ENCODE measurements at places on chromosomes 1 and 21. TPM values are rescaled to one million over a fixed set of nuclear protein-coding genes. Genes with fewer than 3 reads are reported as not detected.

DNA sequence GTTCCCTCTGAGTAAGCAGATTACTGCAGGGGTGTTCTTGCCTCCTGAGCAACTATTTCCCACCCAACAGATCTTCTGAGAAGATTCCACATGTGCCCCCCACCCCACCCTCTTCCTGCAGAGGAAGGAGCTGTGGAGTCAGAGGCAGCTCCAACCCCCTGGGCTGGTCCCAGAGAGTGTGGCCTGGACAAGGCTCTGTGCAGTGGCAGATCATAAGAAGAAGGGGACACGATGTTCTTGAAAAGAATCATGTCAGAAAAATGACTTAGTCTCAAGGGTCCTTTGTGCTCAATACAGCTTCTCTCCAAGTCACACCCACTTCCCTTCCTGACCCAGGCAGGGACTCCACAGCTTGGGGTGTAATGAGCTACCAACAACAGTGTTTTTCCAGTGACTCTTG lies 95.2 kb downstream of the SYF2 start:
- no peaks in the 10 kb centered on the region for H3K36me3 ChIP-seq
- no peak overlapping the region for H3K27ac ChIP-seq
- H3K4me3 ChIP-seq, result no peak overlapping the region
- no peak for DNase-seq

DNA sequence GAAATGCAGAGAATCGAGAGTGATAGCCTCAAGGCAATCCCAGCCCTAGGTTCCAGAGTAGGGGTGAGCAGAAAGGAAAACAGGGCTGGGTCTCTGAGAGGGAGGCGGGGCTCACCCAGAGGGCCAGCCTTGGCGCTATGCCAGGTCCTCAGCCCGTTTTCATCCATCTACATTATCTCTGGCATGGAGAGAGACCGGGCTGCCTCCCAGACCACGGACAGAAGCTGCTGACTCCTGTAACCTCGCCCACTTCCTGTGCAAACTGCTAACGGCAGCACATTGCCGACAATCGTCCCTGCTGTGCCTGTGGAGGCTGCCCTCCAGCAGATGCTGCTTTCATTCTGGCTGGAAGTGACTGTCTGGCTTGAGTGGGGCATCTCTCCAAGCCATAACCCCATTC lies 569.1 kb downstream of the NPHP4 start:
- no peaks in the 10 kb centered on the region for H3K36me3 ChIP-seq
- peak overlapping the region; percentile 21 for H3K27ac ChIP-seq
- H3K4me3 ChIP-seq, result peak overlapping the region; percentile 78

DNA sequence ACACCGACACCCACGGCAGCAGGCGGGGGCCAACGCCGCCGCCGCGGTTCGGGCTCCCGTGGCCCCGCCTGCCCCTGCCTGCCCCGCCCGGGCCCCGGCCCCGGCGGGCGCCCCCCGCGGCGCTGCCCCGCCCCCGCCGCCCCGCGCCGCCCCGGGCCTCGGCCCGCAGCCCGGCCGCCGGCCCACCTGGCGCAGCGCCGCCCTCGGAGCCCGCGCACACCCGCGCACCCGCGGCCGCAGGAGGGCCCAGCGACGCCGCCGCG lies at the start of gene WNT3A:
WNT3A (plus strand) TSS at position 213 of the 263 bp plus-strand sequence. CDS start 131 bp downstream, outside the sequence.
- H3K27me3 ChIP-seq, result peaks cover 88% of the 10 kb centered on the region
- no peak for DNase-seq
- H3K27ac ChIP-seq, result no peak within 1 kb of the TSS
- peaks cover 4% of the 10 kb centered on the region for H3K4me1 ChIP-seq
- no peaks in the 10 kb centered on the region for H3K36me3 ChIP-seq
- H3K4me3 ChIP-seq, result peak within 1 kb of the TSS; percentile 83

- H3K4me1 ChIP-seq, result no peaks in the 10 kb centered on the region
- no peak overlapping the region for H3K4me3 ChIP-seq
- no peak for DNase-seq
- no peaks in the 10 kb centered on the region for H3K36me3 ChIP-seq
These were observed 23.0 kb downstream of the CFAP74 start for GRCh38 chr1:1980467-1981141.

DNA sequence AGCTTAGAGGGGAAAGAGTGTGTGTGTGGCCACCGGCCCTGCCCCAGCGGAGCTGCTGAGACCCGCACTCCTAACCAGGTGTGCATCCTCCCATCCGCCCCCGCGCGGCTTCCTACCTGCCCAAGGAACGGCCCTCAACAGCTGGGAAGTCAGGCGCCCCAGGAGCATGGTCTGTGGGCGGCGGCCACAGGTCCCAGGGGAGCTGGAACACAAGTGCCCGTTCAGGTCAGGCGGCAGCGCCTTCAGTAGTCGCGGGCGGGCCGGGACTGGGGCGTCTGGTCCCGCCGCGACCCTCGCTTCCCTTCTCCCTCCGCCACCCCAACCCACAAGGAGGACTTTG lies 448 bp downstream of the AURKAIP1 start:
- peaks cover 4% of the 10 kb centered on the region for H3K36me3 ChIP-seq
- H3K27me3 ChIP-seq, result peaks cover 3% of the 10 kb centered on the region
- peak; percentile 72 for DNase-seq
- peak overlapping the region; percentile 97 for H3K4me3 ChIP-seq

Gene CCT8
- 218 TPM for total RNA-seq

Gene TNFRSF14
- total RNA-seq, result 8.5 TPM
